AG10803 (cell line): ENCODE measurements at places on chromosomes 4 and X.

DNA sequence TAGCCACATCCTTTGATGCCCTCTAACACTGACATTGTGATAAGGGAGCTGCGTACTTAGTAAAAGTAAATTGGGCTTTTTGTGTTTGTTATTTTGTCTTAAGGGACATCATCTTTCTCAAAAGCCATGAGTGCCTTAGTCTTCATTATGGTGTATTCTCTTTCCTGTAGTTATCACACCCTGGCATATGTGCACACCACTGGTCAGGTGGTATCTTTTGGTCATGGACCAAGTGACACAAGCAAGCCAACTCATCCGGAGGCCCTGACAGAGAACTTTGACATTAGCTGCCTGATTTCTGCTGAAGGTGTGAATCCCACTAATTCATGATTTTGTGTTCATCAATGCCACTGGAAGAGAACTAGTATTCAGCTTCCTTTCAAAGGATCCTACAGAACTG lies 18.0 kb downstream of the HERC6 start:
- DNase-seq = no peak

- DNase-seq = no peak
Measured at GRCh38 chr4:96356591-96357370, 516.9 kb downstream of the PDHA2 start.

- DNase-seq = no peak
Measured at GRCh38 chr4:7195141-7195515, 2.8 kb downstream of the SORCS2 start.

GRCh38 chrX:1327651-1328304 lies 8.8 kb upstream of the IL3RA start:
- no peak for DNase-seq

DNA sequence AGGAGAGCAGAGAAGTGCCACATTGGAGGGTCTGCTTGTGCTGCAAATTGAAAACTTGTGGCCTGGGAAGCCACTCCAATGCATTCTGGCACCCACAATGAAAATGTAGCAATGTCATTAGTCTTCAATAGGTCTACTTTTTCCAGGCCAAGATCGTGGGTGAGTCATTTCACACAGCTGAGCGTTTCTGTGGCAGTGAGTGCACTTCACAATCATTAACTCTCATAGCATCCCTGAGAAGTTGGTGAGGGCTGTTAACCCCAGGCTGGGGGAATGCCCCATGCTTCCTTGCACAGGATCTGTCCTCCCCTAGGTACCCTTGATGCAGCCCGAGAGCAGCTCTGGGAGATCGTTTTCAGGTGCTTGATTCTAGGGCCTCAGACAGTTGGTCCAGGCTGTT lies 196.8 kb upstream of the ATP6AP2 start:
- DNase-seq = no peak

DNA sequence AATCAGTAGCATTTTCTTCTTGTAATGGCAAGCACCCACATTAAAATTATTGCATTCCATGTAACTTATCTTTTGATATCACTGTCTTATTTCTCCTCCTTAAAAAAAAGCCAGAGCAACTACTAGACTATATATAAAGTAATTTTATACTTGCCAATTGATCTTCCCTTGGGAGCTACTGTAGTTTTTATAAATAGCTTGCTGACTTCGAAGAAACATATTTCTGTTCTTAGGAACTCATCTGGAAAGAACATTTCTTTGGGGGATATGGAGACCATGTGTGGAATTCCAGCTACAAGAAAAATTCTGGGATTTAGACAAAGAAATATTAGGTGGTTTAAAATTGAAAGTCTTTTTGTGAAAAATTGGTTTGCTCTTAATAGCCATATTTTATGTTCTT lies 94.9 kb downstream of the BMPR1B start:
- peak; percentile 36 for DNase-seq
